Liver (tissue), 10 donors: ENCODE measurements at places on chromosomes 11 and 22.

DNA sequence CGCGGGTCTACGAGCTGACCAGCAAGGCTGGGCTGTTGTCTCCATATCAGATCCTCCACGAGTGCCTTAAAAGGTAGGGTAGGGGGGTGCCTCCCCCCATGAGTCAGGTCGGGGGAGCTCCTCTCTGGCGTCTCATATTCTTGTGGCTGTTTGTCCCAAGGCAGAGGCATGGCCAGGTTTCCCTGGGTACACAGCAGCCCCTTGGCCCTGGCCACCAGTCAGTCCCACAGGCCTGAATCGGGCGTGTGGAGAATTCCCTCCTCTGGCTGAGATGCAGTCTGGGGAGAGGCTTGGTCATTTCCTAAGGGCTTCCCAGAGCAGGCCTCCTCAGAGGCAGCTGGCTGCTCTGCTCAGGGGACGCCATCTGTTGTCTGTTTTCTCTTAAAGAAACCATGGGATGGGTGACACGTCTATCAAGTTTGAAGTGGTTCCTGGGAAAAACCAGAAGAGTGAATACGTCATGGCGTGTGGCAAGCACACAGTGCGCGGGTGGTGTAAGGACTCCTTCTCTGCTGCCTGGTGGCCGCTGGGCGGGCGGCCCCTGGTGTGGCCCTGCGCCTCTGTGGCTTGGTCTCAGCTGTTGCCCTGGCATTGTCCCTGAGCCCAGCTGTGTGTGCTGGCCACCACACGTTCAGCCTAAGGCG, 9.6 kb upstream of the RANBP1 start:
- DNase-seq = no peak

- no peak for DNase-seq
These were observed 20.5 kb downstream of the MRE11 start for GRCh38 chr11:94472916-94473799.

GRCh38 chr11:60973699-60974098, 2.2 kb downstream of the CD6 start:
- DNase-seq = no peak

GRCh38 chr22:26461188-26461810, 22.3 kb downstream of the HPS4 start:
- DNase-seq = peak; percentile 74

DNA sequence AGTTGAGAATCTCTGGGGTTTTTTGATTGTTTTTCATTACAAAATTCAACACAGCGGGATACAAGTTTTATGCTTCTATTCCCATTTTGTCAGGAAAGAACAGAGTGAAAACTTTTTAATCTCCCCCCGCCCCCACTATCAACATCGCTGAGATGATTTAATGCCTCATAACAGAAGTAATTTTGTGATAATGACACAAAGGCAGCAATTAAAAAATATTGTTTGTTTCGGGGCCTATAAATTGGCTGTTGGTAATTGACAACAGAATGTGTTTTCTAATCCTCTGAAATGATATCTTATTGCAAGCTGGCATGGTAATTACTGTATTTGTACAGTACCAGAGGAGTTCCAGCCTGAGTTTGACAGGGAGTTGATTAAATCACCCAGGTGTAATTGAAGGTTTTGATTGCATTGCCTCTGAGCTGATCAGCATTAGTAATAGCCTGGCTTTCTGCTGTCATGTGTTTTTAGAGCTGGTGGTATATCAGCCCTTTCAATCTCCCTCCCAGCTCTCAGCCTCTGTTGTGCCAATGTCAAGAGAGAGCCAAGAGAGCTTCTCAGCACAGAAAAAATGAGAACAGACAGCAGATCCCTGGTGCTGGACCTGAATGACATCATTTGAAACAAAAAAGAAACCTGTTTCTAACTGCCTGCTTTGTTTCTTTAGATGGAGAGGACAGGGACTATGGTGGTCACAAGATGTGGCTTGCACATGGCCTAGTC, 265.1 kb downstream of the FAM76B start:
- DNase-seq = no peak

GRCh38 chr11:117752071-117752470, 44.9 kb downstream of the DSCAML1 start:
- no peak for DNase-seq

DNA sequence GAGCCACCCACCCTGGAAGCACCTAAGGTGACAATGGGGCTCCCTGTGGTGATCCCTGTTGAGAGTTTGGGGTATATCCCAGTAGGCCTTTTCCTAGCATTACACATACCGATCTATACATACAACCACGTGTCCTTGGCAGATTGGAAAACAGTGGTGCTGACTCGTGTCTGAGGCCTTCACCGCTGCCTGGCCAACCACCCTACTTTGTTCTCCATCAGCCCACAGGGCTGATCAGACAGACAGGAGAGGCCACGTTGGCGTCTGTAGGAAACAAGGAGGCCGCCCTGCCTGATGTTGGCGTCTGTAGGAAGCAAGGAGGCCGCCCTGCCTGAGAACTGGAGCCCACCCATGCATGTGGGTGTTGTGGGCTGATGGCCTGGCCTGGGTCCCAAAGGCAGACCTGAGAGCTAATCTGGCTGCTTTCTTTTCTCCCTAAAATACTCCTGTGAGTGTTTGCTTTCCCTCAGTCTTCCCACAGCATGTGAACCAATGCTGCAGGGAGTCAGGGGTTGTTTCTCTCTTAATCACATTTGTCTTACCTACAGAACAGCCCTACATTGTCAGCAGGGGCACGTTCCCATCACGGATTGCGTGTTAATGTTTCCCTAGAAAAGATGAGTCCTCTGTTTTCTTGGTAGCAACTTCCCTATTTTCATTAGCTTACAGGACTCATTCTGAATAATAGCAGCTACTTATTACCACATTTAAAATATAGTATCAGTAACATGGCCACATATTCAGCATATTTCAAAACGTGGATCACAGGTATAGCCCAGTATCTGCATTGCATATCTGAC, 57.2 kb downstream of the SBF1 start:
- DNase-seq = no peak

GRCh38 chr11:42773729-42774128, 538.1 kb upstream of the API5 start:
- DNase-seq = no peak

- DNase-seq = no peak
These were observed 132.8 kb upstream of the RASSF10 start for GRCh38 chr11:12876340-12876739.

DNA sequence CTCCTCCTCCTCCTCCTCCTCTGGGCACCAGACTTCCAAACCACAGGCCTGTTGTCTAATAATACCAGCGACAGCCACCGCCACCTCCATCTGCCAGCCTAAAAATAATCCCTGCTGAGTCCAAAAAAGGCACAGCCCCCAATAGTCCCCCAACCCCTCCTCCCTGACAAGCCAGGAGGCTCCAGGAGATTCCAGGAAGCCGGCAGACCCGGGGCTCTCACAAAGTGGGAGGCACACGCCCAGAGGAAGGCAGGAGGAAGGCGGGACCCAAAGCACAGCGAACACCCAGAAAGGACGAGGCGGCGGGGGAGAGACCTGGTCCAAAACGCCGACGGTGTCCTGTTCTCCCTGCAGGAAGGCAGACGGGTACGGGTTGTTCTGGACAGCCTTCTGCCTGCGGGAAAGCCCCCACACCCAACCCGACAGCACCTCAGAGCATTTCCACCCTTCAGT, 5.9 kb downstream of the IGSF9B start:
- DNase-seq = no peak

DNA sequence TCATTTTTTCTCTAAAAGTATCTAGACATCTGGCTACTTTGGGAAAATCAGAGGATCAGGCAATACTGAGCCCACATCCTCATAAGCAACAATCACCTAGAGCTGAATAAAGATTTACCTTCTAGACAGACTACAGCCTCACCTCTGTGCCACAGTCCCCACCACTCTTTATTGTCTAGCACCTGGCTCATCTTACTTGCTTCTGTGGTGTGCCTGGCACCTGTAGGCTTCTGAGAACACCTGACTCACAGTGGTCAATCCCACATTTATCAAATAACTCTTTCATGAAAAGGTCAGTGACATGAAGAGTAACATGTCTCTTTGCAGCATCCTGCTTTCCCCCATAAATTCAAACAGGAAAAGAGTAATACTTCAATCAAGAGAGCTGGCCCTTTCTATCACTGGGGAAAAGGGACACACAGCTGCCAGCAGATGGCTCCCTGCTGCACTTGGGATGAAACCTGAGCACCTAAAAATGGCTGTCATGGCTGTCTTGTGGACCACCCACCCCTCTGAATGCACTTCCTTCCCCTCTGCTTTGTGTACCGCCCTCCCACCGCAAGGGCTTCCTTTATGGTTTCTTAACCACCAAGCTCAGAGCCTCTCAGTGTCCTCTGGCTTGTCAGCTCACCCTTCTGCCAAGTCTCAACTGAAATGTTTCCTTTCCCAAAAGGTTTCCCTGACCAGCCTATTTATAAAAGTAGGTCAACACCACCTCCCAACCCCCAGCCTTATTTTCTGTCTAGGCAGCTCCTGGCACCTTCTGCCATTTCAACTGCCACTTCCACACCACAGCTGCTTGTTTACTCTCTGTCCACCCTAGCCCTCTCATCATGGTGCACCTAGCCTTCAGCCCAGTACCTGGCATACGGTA, 9.3 kb downstream of the TFIP11 start:
- peak; percentile 43 for DNase-seq

DNA sequence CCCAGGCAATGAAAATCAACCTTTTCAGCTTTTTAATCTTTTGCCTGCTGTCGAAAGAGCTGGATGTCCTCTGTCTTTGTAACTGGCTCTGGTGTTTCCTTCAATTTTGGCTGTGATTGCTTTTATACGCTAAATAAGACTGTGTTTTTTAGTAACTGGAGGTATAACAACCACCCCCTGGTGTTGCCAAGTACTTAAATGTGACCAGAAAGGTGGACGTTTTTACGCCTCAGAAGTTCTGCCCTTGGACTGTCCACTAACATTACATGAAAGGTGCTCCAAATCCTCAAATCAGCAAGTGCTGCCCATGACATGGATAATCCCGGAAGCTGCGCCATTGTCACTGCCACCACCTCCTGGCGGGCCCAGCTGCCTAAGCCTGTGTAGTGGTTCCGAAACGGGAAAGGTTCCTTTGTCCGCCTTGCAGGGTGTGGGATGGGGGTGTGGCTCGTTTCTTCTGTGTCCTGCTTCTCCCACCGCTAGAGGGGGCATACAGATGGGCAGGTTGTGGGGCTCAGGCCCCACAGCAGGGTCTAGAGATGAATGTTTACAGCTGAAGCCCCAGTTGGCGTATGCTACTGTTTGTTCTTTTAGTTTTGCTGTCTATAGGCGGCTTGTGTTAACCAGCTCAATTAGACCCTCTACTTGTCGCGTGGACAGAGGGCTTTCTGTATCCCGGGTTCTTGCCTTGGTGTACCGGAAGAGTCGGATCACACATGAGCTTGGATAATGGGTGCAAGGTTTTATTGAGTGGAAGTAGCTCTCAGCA, 82.2 kb upstream of the SEPTIN5 start:
- no peak for DNase-seq

DNA sequence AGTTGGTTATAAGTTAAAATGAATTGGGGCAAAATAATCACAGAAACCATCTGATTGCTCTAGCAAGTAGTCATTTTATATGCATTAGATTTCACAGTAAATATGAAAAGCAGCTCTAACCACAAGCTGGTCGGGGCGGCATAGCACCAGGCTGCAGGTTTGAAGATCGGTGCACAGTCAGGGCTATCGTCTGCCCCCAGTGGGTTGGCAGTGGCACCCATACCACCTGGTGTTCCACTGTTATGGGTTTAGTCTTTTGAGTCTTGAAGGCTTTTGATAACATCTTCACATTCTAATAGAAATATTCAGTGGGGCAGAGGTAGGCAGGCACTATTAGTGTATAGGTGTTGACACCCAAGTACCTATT, 62.1 kb downstream of the GRK3 start:
- no peak for DNase-seq

DNA sequence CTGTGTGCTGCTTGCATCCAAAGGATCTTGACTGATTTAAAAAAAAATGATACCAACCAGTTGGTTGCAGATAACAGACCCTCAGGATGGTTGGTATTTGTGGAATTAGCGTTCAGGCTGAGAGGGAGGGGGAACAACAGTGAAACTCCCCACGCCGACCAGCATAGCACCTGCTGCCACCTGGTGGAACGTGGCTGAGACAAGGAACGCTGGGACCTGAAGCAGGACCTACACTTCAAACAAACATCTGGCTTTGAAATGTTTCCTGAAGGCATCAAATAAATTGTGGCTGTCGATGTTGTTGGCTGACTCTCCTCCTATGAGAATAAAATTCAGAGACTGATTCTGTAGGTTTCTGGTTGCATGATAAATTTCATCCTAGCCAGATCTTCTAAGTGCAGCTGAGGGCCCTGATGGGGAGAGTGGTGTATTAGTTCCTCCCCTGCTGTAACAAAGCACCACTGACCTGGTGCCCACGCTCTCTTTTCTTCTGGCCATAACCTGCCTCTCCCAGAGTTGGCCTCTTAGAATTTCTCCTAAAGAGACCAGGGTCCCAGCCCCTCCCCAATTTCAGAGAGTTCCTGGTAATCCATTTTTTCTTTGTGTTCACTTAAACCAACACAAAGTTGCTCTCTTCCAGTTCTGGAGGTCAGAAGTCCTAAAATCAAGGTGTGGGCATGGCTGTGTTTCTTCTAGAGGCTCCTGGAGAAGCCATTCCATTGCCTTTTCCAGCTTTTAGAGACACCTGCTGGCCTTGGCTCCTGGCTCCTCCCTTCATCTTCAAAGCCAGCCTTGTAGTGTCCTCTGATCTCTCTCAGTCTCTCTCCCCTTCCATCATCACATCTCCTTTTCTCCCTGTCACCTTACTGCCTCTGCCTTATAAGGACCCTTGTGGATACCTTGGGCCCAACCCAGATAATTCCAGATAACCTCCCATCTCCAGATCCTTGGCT, 17.3 kb downstream of the APOL2 start:
- DNase-seq = no peak

- no peak for DNase-seq
These were observed 687 bp upstream of the ARSA start for GRCh38 chr22:50628543-50629134.

GRCh38 chr22:19115628-19116027, 6.6 kb downstream of the DGCR2 start:
- no peak for DNase-seq
